ENCODE measurements at places on chromosomes 2 and 18.

GRCh38 chr18:35110554-35111485 is 69.6 kb downstream of the MAPRE2 start:
- no peak for DNase-seq

DNA sequence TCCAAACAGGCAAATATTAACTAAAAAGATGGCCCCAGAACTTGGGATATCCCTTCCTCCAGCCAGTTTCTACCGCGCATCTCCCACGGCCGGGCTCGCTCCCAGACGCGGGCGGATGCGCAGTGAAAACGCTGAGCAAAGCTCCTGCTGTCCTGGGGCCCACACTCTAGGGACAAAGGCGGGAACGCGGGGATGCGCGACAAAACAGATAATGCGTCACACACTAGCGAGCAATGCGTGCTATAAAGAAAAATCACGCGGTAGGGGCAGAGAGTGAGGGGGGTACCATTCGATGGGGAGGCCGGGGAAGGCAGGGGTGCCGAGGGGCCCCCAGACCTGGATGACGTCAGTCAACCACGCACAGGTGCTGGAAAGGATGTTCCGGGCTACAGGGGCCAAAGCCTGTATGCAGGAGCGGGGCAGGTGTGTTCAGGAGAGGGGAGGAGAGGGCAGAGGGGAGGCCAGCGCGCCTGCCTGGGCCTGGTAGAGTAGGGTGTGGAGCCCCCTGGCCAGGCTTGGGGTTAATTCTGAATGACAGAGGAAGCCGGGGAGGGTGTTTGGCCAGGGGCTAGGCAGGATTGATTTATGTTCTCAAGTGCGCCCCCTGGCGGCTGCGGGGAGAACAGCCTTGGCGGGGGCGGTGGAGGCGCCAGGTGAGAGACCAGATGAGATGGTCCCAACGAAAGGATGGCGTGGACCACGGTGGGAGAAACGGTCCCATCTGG is 14.9 kb upstream of the ITM2C start:
- no peak for DNase-seq

DNA sequence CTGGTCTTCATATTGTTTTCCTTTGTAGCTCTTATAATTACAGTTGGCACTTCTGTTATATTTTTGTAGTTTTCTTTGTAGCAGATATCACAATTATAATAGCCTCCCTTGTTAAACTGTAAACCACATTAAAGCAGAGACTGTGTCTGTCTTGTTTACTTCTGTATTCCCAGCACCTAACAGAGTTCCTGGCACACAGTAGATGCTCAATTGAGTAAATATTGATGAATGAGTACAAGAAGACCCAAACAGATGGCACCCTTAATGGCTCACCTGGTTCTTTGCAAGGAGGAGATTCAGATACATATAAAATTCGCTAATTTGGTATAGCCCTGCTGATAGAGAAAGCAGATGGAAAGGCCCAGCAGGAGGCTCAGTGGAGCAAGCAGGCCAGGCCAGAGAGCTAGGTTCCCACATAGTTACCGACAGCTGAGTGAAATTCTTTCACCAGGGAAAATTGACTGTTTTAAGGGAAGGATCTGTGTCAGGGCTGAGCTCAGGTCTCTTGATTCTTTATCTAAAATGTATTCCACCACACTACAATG is 120.1 kb downstream of the NUP35 start:
- DNase-seq, result no peak

DNA sequence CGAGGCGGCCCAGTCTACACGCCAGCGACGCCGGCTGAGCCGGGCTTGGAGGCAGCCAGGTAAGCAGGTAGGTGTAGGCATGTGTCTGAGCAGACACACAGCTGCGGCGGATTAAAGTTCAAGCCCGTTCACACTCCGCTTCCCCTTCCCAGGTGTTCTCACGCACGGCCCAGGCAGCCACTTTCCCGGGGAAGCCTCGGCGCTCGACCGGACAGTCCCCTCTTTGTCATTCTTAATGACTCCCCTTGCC is 367 bp downstream of the TGFA start:
- no peak for DNase-seq

- no peak for DNase-seq
Measured at GRCh38 chr2:219508971-219509779, 5.1 kb upstream of the ASIC4 start.

DNA sequence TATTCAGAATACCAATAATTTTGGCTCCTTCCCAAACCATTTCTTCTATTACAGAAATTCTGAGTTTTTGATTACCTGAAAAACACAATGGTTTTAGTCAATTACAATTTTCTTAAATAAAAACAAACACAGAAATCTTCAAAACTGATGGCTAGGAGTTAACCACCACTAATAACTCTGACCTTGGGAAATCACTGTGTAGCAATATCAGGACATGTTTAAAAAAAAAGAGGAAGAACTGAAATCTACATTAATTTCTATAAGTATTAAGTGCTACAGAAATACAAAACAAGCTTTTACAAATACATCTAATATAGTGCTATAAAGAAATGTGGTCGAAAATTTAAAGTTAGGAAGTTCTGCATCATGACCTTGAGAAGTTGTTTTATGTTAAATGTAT is 14.9 kb downstream of the L3MBTL4 start:
- no peak for DNase-seq

GRCh38 chr2:198137733-198138132 is 333.3 kb downstream of the PLCL1 start:
- no peak for DNase-seq

GRCh38 chr18:1425679-1426078 is 521.0 kb downstream of the ADCYAP1 start:
- peak; percentile 41 for DNase-seq

DNA sequence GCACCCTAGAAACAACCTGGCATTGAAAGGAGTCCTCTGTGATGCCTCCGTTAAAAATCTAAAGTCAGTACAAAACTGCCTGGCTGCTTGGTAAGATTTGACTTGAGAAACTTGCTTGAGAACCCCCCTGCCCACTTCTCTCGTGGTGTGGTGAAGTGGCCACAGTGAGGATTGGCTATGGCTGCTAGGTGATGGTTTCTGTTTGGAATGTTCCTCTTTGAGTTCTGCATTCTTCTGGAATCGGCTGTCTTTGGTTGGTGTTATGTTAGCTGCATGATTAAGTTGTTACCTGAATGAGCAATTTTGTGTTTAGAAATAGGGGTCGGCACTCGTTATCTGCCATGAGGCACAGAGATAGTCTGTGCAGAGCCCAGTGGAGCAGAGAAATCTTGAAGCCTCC is 21.7 kb upstream of the SAG start:
- no peak for DNase-seq

GRCh38 chr18:58732471-58732870 is 61.2 kb downstream of the MALT1 start:
- DNase-seq, result no peak

DNA sequence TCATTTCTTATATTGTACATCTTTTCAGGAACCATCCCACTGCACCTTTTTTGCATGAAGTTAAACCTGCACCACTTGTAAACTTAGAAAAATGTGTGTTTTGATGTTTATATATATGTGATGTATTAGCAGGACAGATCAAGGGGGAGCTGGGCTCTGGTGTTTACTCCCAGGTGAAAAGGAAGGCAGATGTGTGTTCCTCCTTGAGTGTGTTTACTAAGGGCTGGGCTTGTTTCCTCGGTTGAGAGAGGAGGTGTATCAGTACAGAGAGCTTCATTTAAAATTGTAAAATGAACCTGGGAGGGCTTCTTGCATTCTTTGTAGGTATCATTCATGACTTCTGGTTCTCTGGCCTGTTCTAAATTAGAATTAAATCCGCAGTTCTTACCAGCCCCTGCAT is 14.8 kb downstream of the LPIN1 start:
- no peak for DNase-seq

- no peak for DNase-seq
Measured at GRCh38 chr2:230328155-230328458, 1.1 kb downstream of the SP140L start.

- no peak for DNase-seq
Measured at GRCh38 chr18:8556424-8556823, 52.8 kb upstream of the RAB12 start.

- DNase-seq, result peak; percentile 93
Measured at GRCh38 chr18:78984941-78985784, 5.5 kb downstream of the SALL3 start.

- DNase-seq, result no peak
Measured at GRCh38 chr2:230640540-230641011, 72.1 kb upstream of the CAB39 start.

GRCh38 chr18:45836242-45837205 is 11.0 kb downstream of the SIGLEC15 start:
- DNase-seq, result no peak

- no peak for DNase-seq
Measured at GRCh38 chr2:11681722-11682589, 12.0 kb upstream of the NTSR2 start.

DNA sequence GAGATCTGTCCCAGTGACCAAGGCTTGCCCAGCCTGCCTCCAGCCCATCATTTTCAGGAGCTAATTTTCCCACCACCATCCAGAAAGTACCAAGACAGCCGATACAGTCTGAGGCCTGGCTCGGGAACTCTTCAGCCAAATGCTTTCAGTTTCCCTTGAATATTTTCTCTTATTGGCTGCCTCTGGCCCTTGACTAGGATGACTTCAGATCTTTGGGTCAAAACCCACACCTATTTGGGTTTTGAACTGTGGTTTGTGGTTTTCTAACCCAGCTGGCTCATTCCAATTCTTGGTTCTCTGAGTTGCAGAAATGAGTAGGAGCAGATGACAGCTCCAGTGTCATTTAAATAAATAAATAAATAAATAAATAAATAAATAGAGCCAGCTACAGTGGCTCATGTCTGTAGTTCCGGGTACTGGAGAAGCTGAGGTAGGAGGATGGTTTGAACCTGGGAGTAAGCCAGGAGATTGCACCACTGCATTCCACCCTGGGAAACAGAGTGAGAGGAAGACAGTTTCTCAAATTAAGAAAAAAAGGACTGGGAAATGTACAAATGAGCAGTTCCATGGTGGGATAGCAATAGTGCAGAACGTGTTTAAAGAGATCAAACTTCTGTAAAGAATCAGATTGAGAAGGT is 465.0 kb upstream of the SOX11 start:
- DNase-seq, result no peak

GRCh38 chr18:49185623-49186022 is 234.9 kb upstream of the SMAD7 start:
- no peak for DNase-seq

DNA sequence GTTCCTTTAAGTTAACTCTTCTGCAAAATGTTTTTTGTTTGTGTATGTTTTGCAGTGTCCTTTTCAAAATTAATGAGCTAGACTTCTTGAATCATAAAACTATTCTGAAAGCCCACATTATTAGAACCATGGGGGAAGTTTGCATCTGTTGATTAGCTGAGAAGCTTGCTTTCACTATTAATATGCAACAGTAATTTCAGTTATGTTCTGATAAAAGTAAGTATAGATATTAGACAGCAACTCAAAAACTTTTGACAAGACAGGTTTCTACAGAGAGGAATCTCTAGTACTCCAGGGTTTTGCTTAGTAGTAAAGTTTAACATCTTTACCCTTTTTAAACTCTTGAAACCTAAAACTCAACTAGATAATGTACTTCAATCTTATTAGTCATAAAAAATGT is 147.8 kb downstream of the UBE2E3 start:
- no peak for DNase-seq

DNA sequence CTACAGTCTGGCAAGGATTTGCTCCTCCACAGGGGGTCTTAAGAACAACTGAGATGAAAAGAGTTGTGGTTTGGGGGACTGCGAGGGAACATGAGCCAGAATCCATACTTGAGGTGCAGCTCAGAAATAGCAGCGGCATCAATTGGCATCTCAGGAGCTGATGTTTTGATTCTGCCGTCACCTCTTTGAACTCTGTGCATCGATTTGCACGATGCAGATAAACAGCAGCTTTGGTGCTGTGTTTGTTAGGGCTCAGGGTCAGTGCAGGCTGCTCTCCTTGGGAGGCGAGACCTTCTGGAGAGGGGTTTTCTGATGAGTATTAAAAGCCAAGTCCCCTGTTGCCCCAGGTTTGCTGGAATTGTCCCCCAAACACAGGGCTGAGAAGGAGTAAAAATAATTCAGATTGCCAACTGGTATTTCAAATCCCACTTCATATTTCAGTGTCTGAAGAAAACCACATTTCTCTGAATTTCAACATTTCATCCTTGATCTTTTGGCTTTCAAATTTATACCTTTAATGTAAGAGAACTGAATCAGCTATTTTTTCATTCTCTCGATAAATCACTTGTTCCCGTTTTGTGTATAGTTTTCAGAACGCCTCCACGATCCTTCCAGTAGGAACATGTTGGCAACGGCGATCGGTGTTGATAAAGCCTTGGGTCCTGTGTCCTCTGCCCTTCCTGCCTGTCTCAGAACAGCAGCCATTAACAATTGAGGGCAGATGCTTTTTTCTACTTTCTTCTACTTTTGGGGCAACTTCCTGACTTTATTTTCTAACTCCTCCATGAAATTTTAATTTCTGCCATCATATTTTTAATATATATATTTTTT is 65.0 kb downstream of the RAB31 start:
- no peak for DNase-seq

DNA sequence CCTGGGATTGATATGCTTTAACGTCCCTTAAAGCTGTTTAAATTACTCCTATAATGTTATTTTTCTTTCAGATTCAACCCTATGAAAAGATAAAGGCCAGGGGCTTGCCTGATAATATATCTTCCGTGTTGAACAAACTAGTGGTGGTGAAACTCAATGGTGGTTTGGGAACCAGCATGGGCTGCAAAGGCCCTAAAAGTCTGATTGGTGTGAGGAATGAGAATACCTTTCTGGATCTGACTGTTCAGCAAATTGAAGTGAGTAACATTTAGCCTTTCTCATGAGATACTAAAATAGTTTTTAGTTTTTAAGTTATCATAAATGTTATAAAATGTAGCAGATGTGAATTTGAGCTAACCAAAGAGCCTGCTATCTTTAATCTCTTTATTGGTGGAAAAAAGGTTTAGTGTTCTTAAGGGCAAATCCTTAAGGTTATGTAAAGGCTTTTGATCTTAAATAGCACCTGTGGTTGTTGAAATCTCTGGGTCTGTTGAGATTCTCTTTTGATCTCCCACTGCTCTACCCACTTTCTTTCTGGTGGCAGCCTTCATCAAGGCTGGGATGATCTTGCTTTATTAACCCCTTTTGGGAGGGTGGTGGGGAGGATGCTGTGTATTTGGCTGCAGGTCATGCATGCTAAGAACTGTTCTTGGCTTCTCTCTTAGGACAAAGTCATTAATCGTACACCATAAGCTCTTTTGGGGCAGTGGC is 40.9 kb downstream of the UGP2 start:
- DNase-seq, result no peak

- DNase-seq, result no peak
Measured at GRCh38 chr2:155298001-155298400, 599.5 kb downstream of the KCNJ3 start.

DNA sequence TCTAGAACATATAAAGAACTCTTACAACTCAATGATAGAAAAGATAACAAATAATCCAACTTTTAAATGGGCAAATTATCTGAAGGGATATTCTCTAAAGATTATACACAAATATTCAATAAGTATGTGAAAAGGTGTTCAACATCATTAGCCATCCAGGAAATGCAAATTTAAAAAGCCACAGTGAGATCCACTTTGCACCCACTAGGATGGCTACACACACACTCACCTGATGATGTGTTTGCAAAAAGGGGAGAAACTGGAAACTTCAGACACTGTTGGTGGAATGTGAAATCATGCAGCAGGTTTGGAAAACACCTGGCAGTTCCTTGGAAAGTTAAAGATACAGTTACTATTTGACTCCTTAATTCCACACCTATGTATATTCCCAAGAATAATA is 87.2 kb upstream of the GYPC start:
- no peak for DNase-seq

GRCh38 chr2:234816491-234816890 is 135.3 kb upstream of the SH3BP4 start:
- no peak for DNase-seq

- no peak for DNase-seq
Measured at GRCh38 chr2:90069290-90069894, 1377.9 kb downstream of the RPIA start.
